HCT116 (cell line): ENCODE measurements at places on chromosomes 4 and X. TPM values are rescaled to one million over a fixed set of nuclear protein-coding genes. Genes with fewer than 3 reads are reported as not detected.

The TREX2 gene
- total RNA-seq, result 2.9 TPM

The EGF gene
- total RNA-seq, result 0.57 TPM

The ESX1 gene
- total RNA-seq, result not detected

The SATL1 gene
- not detected for total RNA-seq

The GIMD1 gene
- total RNA-seq, result not detected

DNA sequence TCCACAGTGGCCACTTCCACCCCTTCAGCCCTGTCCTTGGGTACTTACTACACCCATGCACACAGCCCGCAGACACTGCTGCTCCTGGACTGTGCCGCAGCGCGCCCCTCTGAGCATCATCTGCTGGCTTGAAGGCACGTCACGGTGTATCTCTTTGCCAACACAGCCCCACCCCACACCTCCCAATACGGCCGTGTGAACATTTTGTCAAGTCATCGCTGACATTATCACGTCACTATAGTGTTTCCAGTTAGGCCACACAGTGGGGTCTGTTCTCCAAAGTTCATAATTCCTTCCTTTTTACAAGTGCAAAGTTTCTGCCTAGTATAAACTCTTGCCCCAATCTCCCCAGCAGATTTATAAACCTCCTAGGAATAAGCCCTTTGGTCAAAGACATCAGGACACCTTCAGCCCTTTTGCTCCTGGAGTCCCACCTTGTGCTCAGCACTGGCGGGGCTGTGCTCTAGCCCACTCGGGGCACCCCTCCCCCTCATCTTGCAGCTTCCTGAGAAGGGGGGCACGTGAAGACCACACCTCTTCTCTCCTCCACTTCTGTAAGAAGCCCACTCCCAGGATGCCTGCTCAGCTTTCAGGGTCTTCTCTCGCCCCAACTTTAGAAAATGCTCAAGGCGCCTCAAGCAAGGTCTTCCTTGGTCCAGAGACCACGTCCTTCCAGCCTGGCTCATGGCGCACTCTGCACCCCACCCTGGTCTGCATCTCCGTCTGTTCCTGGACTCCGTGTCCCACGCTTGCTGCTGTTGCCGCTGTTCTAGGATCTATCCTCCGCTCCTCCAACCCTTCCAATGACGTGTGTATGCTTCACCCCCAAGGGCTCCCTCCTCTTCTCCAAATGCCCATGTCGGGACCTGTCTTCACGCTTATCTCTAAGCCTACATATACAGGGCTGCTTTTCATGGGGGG is 7.2 kb downstream of the FAM53A start:
- H3K27me3 ChIP-seq, result no peaks in the 10 kb centered on the region
- no peaks in the 10 kb centered on the region for H3K36me3 ChIP-seq
- no peak overlapping the region for H3K4me3 ChIP-seq
- H3K4me1 ChIP-seq, result no peaks in the 10 kb centered on the region
- no peak for DNase-seq
- H3K27ac ChIP-seq, result no peak overlapping the region

- H3K4me1 ChIP-seq, result peaks cover 11% of the 10 kb centered on the region
- no peaks in the 10 kb centered on the region for H3K36me3 ChIP-seq
- no peak overlapping the region for H3K4me3 ChIP-seq
- H3K27ac ChIP-seq, result no peak overlapping the region
These were observed 295.8 kb upstream of the SLC7A11 start for GRCh38 chr4:138537731-138538490.

- H3K36me3 ChIP-seq, result no peaks in the 10 kb centered on the region
- no peak overlapping the region for H3K4me3 ChIP-seq
- no peaks in the 10 kb centered on the region for H3K4me1 ChIP-seq
- no peak for DNase-seq
- H3K27me3 ChIP-seq, result no peaks in the 10 kb centered on the region
These were observed 83.1 kb upstream of the FAT4 start for GRCh38 chr4:125231661-125232060.

GRCh38 chrX:133793626-133794025 is 191.8 kb downstream of the GPC3 start:
- no peak for DNase-seq
- no peaks in the 10 kb centered on the region for H3K27me3 ChIP-seq
- no peak overlapping the region for H3K4me3 ChIP-seq
- H3K36me3 ChIP-seq, result no peaks in the 10 kb centered on the region
- H3K27ac ChIP-seq, result no peak overlapping the region
- no peaks in the 10 kb centered on the region for H3K4me1 ChIP-seq

GRCh38 chr4:124890522-124890921 is 178.0 kb upstream of the ANKRD50 start:
- H3K4me3 ChIP-seq, result no peak overlapping the region
- no peak overlapping the region for H3K27ac ChIP-seq
- H3K36me3 ChIP-seq, result no peaks in the 10 kb centered on the region

DNA sequence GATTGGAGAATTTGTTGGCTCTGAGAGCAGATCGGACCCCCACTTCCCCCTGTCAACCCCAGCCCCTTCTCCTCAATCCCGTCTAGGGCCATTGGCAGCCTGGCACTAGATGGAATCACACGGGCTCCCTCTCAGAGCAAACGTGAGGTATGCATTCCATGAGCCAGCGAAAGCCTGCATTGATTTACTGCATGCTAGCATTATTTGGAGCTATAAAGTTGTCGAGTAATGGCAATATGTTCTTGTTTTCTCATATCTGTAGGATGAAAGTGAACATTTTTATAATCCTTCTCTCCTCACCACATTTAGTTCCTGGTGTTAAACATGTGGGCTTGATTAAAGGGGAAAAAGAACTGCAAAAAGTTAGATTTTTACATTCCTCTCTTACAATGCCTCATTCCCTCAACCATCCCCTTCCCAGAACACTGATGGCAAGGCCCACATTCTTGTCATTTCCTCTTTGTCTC is 159.2 kb downstream of the SPRY1 start:
- H3K4me3 ChIP-seq, result no peak overlapping the region
- H3K4me1 ChIP-seq, result peaks cover 25% of the 10 kb centered on the region
- no peaks in the 10 kb centered on the region for H3K27me3 ChIP-seq
- no peaks in the 10 kb centered on the region for H3K36me3 ChIP-seq

DNA sequence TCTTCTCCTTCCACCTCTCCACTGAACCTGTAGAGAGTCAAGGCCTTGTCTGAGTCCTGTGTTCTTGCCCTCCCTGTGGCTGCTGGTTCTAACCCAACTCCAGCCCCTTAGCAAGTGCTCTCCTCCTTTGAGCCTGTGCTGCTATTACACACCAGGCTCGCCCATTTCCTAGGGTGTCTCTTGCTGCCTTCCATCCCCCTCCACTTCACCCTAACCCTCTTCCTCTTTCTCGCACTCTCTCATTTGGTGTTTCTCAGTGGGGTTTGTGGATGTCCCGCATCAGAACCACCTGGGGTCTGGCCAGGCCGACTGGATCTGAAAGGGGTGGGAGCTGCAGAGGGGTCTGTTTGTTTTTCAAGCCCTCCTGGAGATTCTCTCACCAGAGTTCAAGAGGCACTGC is 156.7 kb downstream of the SPRY1 start:
- H3K4me1 ChIP-seq, result peaks cover 11% of the 10 kb centered on the region
- H3K27ac ChIP-seq, result no peak overlapping the region
- H3K36me3 ChIP-seq, result no peaks in the 10 kb centered on the region

- no peak overlapping the region for H3K4me3 ChIP-seq
- no peak overlapping the region for H3K27ac ChIP-seq
- H3K36me3 ChIP-seq, result no peaks in the 10 kb centered on the region
- no peak for DNase-seq
These were observed 189.5 kb upstream of the GPC4 start for GRCh38 chrX:133604801-133605200.

GRCh38 chrX:49003696-49004095 is 1.6 kb upstream of the GRIPAP1 start:
- no peaks in the 10 kb centered on the region for H3K36me3 ChIP-seq
- H3K4me3 ChIP-seq, result no peak overlapping the region
- peaks cover 10% of the 10 kb centered on the region; the same call in 1 of the 2 replicates for H3K4me1 ChIP-seq
- no peaks in the 10 kb centered on the region for H3K27me3 ChIP-seq
- no peak overlapping the region for H3K27ac ChIP-seq
- DNase-seq, result no peak

- DNase-seq, result no peak
- no peaks in the 10 kb centered on the region for H3K36me3 ChIP-seq
- H3K27ac ChIP-seq, result no peak overlapping the region
- H3K27me3 ChIP-seq, result no peaks in the 10 kb centered on the region
- no peaks in the 10 kb centered on the region for H3K4me1 ChIP-seq
These were observed 480.1 kb upstream of the FTHL17 start for GRCh38 chrX:31551913-31552312.

GRCh38 chr4:1572010-1572385 is 112.1 kb downstream of the FAM53A start:
- H3K4me1 ChIP-seq, result peaks cover under 1% of the 10 kb centered on the region; the same call in 1 of the 2 replicates
- no peak overlapping the region for H3K4me3 ChIP-seq
- no peak for DNase-seq
- H3K27me3 ChIP-seq, result no peaks in the 10 kb centered on the region
- H3K36me3 ChIP-seq, result no peaks in the 10 kb centered on the region

DNA sequence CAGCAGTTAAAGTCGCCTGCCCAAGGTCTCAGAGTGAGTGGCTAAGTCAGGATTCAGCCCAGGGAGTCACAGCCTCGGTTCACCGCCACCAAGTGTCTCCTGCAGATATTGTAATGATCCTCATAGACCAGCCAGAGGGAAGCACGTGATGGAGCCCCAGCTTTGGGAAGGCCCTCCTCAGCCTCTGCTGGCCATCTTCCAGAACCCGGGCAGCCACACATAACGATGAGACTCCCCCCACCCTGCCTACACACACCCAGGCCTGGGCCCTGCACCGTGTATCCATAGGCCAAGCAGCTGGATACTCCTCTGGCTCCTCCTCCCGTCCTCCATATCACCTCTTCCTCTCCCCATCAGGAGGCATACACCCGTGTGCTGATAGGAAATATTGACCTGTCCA is 19.6 kb upstream of the SASH3 start:
- H3K4me1 ChIP-seq, result no peaks in the 10 kb centered on the region
- H3K27me3 ChIP-seq, result no peaks in the 10 kb centered on the region
- no peak overlapping the region for H3K27ac ChIP-seq
- no peaks in the 10 kb centered on the region for H3K36me3 ChIP-seq
- no peak overlapping the region for H3K4me3 ChIP-seq

DNA sequence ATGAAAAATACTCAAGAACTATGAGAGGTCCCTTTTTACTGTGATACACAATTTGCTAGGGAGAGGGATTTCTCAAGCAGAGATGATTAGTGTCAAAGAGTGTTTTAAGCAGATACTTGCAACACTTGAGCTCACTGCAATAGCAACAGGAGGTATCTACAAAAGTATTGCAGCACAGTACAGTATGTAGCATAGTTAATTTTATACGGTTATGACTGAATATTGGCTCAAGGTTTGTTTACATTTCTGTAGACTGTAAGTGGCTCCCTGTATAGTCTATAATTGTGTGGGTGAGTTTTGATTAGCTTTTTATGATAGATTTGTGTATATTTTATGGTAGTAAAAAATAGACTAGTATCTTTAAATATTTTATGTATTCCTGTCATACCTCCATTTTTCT is 1177.2 kb downstream of the TECRL start:
- no peaks in the 10 kb centered on the region for H3K27me3 ChIP-seq
- no peak for DNase-seq
- no peak overlapping the region for H3K27ac ChIP-seq

- H3K27me3 ChIP-seq, result no peaks in the 10 kb centered on the region
- H3K4me3 ChIP-seq, result no peak overlapping the region
- no peaks in the 10 kb centered on the region for H3K4me1 ChIP-seq
These were observed 19.2 kb downstream of the NALF2 start for GRCh38 chrX:69523314-69523713.

DNA sequence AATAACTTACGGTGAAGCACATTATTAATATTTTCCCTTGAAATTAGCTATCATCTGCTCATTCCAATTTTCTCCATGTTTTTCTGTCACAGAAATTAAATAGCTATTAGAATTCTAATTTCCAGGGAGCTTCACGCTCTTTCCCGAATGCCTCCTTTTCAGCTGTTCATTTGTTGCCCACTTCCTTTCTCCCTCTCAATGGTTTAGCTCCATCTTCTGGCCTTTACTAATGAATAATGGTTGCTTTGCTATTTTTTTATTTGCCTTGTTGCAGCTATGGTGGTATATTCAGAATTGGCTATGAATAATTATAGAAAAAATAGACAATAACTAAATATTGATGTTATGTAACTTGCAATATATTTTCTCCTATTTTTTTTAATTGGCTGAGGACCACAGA is 70.5 kb downstream of the GRIA2 start:
- H3K4me1 ChIP-seq, result no peaks in the 10 kb centered on the region
- no peak overlapping the region for H3K27ac ChIP-seq
- no peaks in the 10 kb centered on the region for H3K27me3 ChIP-seq
- DNase-seq, result no peak

DNA sequence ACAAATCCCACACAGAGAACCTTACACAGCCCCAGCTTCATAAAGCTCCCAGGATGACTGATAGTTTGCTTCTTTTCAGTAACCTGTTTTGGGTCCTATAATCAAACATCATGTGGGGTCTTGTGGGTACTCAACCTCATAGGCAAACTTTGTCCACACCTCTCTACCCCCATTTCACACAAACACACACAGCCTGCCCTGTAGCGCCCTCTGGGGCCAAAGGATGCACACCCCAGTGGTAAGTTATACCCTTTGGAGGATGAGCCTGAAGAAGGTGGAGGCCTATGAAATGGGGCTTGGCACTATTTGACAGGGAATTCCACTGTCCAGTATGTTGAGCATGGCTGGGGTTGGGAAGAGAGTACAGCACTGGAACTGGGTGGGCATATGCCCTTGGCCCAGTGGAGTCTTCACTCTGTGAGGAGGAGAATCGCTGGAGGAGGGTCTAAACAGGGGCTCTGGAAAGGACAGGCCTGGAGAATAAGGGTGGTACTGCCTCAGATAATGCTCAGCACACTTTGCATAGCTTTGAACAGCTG is 30.5 kb upstream of the COL25A1 start:
- H3K27ac ChIP-seq, result no peak overlapping the region
- no peaks in the 10 kb centered on the region for H3K36me3 ChIP-seq
- H3K4me1 ChIP-seq, result no peaks in the 10 kb centered on the region
- H3K4me3 ChIP-seq, result no peak overlapping the region

DNA sequence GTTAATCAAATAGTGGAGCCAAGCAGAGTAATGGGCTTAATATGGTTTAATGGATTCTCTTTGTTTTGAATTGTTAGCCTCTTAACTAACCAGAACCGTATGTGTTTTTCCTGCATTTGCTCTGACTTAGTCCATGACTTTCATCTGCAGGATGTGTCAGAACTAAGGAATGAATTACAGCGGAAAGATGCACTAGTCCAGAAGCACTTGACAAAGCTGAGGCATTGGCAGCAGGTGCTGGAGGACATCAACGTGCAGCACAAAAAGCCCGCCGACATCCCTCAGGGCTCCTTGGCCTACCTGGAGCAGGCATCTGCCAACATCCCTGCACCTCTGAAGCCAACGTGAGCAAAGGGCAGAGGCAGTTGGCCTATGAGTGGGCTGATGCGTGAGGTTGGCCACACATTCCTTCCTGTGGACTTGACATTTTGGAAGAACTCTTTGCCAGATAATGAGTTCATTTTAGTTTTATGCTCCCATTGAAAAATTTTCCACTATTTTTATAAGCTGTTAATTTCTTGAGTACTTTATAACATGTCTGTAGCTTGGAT is 9.1 kb downstream of the MED28 start:
- H3K27ac ChIP-seq, result no peak overlapping the region
- no peaks in the 10 kb centered on the region for H3K4me1 ChIP-seq
- no peaks in the 10 kb centered on the region for H3K27me3 ChIP-seq
- DNase-seq, result no peak
- no peak overlapping the region for H3K4me3 ChIP-seq
